ENCODE measurements at places on chromosomes 3 and 15.

GRCh38 chr3:58898513-58898912 lies 151.3 kb downstream of the CFAP20DC start:
- no peak for DNase-seq

- DNase-seq = no peak
These were observed 4.6 kb downstream of the CIDEC start for GRCh38 chr3:9875448-9875847.

- DNase-seq = no peak
These were observed 530 bp upstream of the PCOLCE2 start for GRCh38 chr3:142889212-142890014.

GRCh38 chr3:182007441-182007840 lies 295.7 kb downstream of the SOX2 start:
- DNase-seq = no peak

- no peak for DNase-seq
These were observed 31.0 kb upstream of the KLHL6 start for GRCh38 chr3:183586477-183586876.

- no peak for DNase-seq
These were observed 192.0 kb downstream of the GHSR start for GRCh38 chr3:172256101-172256734.

- no peak for DNase-seq
These were observed 868 bp upstream of the GADL1 start for GRCh38 chr3:30895329-30895728.

- peak; percentile 52 for DNase-seq
These were observed 75.6 kb upstream of the ADPGK start for GRCh38 chr15:72859017-72859756.

DNA sequence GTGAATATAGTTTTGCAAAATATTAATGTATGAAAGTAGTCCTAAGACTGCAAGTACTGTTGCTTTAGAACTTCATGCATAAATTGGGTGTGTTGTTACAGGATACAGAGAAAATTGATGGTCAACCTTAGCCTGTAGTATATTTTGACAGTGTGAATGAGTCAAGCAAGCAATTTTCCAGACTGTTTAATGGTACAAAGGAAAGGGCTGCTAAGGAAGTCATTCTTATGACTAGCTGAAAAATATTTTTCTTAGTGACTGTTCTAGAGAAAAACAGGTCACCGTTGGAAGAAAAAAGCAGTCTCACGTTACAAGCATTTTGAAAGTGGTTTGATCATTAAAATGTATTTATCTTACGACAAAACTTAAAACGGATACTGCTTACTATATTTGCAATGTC lies 49.2 kb downstream of the MBNL1 start:
- no peak for DNase-seq

- DNase-seq = no peak
These were observed 2.3 kb downstream of the PEAK1 start for GRCh38 chr15:77417602-77418001.

GRCh38 chr3:17013571-17013970 lies 128.8 kb downstream of the PLCL2 start:
- no peak for DNase-seq

DNA sequence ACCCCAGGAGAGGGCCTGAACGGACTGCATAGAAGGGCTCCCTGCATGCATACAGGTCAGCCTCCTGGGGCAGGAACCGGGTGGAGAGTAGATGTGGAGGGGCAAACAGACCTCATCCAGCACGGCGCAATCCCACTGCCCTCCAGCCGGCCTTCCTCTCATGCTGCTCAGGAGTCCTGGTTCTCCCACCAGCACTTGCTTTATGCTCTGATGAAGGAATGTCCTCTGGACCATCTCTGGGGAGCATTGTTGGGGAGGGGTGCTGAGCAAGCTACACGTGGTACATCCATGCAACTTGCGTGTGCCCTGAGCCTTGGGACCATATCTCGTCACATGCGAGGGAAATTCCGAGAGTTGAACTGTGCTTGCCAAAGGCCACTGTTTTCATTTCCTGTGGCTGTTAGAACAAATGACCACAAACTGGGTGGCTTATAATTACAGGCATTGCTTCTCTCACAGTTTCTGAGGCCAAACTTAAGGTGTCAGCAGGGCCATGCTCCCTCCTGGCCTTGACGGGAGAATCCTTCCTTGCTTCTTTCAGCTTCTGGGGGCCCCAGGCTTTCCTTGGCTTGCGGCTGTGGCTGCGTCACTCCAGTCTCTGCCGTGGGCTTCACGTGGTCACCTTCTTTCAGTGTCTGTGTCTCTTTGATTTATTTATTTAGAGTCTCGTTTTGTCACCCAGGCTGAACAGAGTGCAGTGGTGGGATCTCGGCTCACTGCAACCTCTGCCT lies 12.2 kb downstream of the SELENOS start:
- no peak for DNase-seq

DNA sequence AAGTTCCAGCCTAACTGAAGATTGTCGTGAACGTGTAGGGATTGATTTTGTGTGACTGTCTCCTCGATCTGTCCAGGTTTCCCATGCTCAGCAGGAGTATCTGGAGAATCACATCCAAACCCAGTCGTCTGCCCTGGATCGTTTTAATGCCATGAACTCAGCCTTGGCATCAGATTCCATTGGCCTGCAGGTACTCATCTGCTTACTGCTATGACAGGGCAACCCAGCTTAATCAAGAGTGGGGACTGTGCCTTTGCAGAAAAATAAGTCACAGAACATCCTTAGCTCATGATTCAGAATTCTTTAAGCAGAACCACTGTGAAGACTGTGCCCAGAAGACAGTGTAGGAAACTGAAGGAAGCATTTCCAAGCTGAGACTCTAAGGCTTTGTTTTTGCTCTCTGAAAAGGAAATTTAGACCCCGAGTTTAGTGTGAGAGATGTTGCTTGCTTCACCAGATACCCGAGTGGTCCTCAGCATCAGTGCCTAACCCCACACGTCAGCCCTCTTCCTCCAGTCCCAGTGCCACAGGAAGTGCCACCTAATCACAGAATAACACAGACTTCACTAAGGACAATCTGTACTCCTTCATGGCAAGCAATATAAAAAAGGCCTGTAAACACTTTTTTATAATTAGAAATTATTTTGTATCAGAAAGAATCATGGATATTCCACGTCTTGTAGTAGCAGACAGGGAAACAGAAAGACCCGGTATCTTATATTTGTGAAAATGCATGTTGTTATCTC lies 34.2 kb downstream of the MYZAP start:
- DNase-seq = no peak

DNA sequence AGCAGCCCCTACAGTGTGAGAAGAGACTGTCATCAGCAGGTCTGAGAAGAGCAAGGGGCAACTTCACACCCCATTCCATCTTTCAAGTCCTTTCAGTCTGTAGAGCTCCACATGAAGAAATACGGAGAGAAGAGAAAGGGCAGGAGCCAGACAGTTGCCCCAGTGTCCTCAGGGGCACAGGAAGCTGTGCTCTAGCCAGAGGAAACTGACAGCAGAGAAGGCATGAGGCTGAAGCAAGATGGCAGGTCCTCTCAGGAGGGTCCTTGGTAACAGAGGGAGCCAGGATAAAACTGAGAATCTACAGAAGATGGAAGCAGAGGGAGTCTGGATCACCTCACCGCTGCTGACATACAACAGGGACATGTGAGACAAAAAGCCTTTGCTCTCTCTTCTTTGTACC lies 47.3 kb downstream of the PLCH1 start:
- no peak for DNase-seq

GRCh38 chr3:191461113-191461595 lies at the start of gene PYDC2:
Gene PYDC2 (plus strand): TSS chr3:191461163. CDS start chr3:191461163, 0 bp downstream.
- no peak for DNase-seq

GRCh38 chr3:64691051-64691450 lies 3.3 kb upstream of the ADAMTS9 start:
- no peak for DNase-seq

DNA sequence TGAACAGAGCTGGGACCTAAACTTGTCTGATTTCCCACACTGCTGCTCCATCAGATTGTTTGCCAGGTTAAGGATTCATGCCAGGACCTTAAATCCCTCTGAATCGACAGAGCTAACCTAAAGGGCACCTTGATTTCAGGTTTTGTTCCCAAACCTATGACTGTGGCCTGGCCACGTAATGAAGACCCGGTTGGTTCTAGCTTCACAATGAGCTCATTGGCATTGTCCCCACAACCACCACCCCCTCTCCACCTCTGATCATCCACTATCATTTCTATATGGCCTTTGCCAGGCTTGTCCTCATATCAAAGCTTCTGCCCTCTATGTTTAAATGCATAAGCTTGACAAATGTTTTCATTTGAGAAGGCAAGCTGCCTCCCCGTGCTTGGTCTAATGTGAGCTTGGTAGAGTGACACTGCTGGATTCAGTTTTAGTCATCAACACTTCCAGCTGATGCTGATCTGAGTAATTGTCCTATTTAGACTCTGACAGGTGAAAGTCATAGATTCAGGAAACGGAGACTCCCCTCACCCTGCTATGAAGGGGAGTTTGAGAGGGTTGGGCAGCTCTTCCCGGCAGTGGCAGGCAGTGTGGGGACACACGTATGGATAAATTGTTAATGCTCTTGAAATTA lies 407.1 kb upstream of the CFAP20DC start:
- no peak for DNase-seq
